Activated CD8-positive, alpha-beta memory T cell treated with anti-CD3 and anti-CD28 coated beads for 1 hour (primary cell): ENCODE measurements at places on chromosomes 4 and X.

- no peak for DNase-seq
These were observed 14.3 kb downstream of the GPRIN3 start for GRCh38 chr4:89293299-89293698.

- DNase-seq: no peak
These were observed 24.3 kb upstream of the PGM2 start for GRCh38 chr4:37802068-37802666.

- DNase-seq: no peak
These were observed 39.1 kb downstream of the LAMP2 start for GRCh38 chrX:120429776-120430540.

GRCh38 chr4:162140051-162140683 lies 23.6 kb downstream of the FSTL5 start:
- DNase-seq: no peak

DNA sequence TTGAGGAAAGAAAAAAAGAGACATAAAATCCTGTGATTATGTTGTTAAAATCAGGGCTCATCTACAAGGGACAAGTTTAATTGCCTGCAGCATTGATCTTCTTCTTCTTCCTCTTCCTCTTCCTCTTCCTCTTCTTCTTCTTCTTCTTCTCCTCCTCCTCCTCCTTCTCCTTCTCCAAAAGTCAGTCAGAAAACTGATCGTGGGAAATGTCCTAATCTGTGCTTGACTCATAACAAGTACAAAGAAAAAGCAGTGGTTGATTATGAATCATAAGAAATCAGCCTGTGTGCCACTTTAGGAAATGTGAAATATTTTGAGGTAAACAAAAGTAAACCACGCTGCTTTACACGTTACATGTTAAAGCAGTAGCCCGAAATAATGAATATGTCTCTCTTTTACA lies 2.7 kb upstream of the ATP10D start:
- DNase-seq: no peak

GRCh38 chrX:70769659-70770227 lies 138.8 kb downstream of the TEX11 start:
- DNase-seq: no peak

GRCh38 chrX:49174723-49175122 lies 3.0 kb downstream of the PLP2 start:
- DNase-seq: no peak

DNA sequence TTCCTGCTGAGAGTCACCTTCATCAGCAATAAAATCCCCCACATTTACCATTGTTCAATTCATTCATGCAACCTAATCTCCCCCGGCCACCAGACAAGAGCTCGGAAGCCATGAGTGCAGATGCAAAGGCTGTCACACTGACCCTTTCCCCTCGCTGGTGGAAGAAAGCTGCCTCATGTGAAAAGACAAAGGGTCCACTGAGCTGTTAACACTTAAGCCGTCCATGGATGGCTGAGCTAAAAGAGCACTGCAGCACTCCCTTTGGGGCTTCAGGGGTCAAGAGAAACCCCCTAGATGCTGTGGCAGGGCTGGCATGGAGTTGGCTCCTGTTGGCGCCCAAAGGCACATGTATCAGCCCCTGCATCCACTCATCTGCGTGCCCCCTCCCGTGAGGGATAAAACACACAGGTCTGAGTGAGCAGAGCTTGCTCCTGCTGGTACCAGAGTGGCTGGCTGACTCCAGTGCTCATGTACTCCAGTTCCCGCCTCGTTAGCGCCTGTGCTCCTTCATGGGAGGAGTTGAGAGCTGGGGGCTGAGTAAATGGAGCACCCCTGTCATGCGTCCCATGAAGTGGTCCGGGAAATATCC lies 216.5 kb downstream of the PDHA2 start:
- DNase-seq: no peak

GRCh38 chr4:74501579-74501978 lies 56.6 kb downstream of the AREG start:
- no peak for DNase-seq

DNA sequence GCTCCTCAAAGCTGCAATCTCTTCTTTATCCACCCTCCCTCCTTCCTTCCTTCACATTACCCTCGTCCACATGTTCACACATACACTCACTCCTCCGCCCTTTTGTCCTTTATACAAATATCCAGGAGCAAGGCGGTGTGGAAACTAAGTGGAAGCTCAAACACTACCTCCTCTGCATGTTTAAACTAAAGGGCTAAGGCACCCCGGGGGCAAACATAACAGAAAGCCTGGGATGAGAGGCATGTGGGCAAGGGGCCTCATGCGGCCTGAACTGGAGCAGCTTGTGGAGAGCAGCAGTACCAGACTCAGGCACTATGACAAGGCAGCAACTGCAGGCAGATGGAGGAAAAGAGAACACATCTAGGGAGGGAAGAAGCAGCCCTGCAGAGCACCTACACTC lies 9.5 kb downstream of the MAB21L2 start:
- no peak for DNase-seq
